ENCODE measurements at places on chromosomes 3 and 15. TPM values are rescaled to one million over a fixed set of nuclear protein-coding genes. Genes with fewer than 3 reads are reported as not detected.

The PAK6 gene
- total RNA-seq: 2.0 TPM

The XIRP1 gene
- total RNA-seq: 1.1 TPM

The COX17 gene
- 20.6 TPM for total RNA-seq

The SNRK gene
- 86.0 TPM for total RNA-seq

The CLSTN2 gene
- 4.9 TPM for total RNA-seq

The THRB gene
- 14.8 TPM for total RNA-seq

The SLC28A1 gene
- total RNA-seq: 0.11 TPM

The PPP2R3A gene
- total RNA-seq: 28.7 TPM

The TRAIP gene
- 6.8 TPM for total RNA-seq

The MNS1 gene
- total RNA-seq: 7.1 TPM

The NDN gene
- total RNA-seq: 72.3 TPM

The HMG20A gene
- 52.1 TPM for total RNA-seq

The MINAR1 gene
- total RNA-seq: 4.9 TPM

The TMC3 gene
- total RNA-seq: 0.95 TPM

The ALG1L2 gene
- 0.85 TPM for total RNA-seq

The CLDN16 gene
- total RNA-seq: 0.37 TPM

The RARB gene
- 70.7 TPM for total RNA-seq

Measured in urinary bladder (tissue), 4 donors.